ENCODE measurements at places on chromosomes 7 and 10.
A peak's percentile ranks its signal among the peaks of the same experiment; 100 is the strongest.

GRCh38 chr10:86836044-86836443, 79.6 kb downstream of the BMPR1A start:
- DNase-seq = no peak
- no peak overlapping the region for H3K27ac ChIP-seq
- H3K4me3 ChIP-seq = no peak overlapping the region
- H3K27me3 ChIP-seq = no peaks in the 10 kb centered on the region
- peaks cover 7% of the 10 kb centered on the region for H3K36me3 ChIP-seq
- peaks cover 5% of the 10 kb centered on the region for H3K4me1 ChIP-seq

- H3K36me3 ChIP-seq = no peaks in the 10 kb centered on the region
- H3K4me3 ChIP-seq = no peak overlapping the region
- peaks cover 2% of the 10 kb centered on the region for H3K4me1 ChIP-seq
- peaks cover 74% of the 10 kb centered on the region for H3K27me3 ChIP-seq
- H3K27ac ChIP-seq = no peak overlapping the region
Measured at GRCh38 chr10:117541909-117542705, 439 bp upstream of the EMX2 start.

DNA sequence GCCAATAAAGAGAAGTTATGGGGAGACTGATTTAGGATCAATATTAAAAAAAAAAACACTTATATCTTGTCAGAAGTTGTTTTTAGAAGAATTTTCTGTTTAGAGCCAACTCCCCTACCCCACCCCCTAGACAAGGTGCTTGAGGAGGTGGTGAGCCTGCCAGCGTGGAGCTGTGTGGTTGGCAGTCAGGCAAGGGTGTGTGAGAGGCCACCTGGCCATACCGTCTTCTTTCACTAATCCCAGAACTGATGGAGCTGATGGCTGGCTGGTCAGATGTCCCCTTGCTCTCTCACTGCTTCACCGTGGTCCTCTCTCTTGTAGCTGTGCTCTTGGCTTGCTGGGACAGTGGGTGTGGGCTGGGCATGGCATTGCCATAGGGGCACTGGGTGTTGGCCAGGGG, 34.3 kb downstream of the NACAD start:
- H3K4me3 ChIP-seq = no peak overlapping the region
- peak overlapping the region; percentile 64 for H3K27ac ChIP-seq
- no peak for DNase-seq
- H3K4me1 ChIP-seq = peaks cover 22% of the 10 kb centered on the region
- H3K27me3 ChIP-seq = no peaks in the 10 kb centered on the region

GRCh38 chr7:92282930-92283329, 37.2 kb downstream of the ANKIB1 start:
- DNase-seq = no peak
- H3K36me3 ChIP-seq = peaks cover 42% of the 10 kb centered on the region
- no peak overlapping the region for H3K4me3 ChIP-seq
- no peaks in the 10 kb centered on the region for H3K4me1 ChIP-seq
- no peak overlapping the region for H3K27ac ChIP-seq
- no peaks in the 10 kb centered on the region for H3K27me3 ChIP-seq

- H3K27me3 ChIP-seq = peaks cover 7% of the 10 kb centered on the region
- no peak overlapping the region for H3K27ac ChIP-seq
- no peaks in the 10 kb centered on the region for H3K36me3 ChIP-seq
- H3K4me3 ChIP-seq = no peak overlapping the region
Measured at GRCh38 chr10:129945526-129945925, 18.5 kb downstream of the EBF3 start.

- no peak for DNase-seq
- no peaks in the 10 kb centered on the region for H3K27me3 ChIP-seq
- H3K4me3 ChIP-seq = no peak overlapping the region
- no peak overlapping the region for H3K27ac ChIP-seq
- no peaks in the 10 kb centered on the region for H3K4me1 ChIP-seq
Measured at GRCh38 chr7:46033592-46033991, 112.5 kb upstream of the IGFBP3 start.

- H3K4me3 ChIP-seq = no peak overlapping the region
- DNase-seq = no peak
- H3K27ac ChIP-seq = no peak overlapping the region
- no peaks in the 10 kb centered on the region for H3K27me3 ChIP-seq
- H3K4me1 ChIP-seq = no peaks in the 10 kb centered on the region
Measured at GRCh38 chr10:65423043-65423442, 1502.8 kb upstream of the LRRTM3 start.

- DNase-seq = no peak
- H3K36me3 ChIP-seq = no peaks in the 10 kb centered on the region
- no peak overlapping the region for H3K4me3 ChIP-seq
- peaks cover 3% of the 10 kb centered on the region for H3K27me3 ChIP-seq
Measured at GRCh38 chr10:86333826-86334487, 32.6 kb downstream of the GRID1 start.

DNA sequence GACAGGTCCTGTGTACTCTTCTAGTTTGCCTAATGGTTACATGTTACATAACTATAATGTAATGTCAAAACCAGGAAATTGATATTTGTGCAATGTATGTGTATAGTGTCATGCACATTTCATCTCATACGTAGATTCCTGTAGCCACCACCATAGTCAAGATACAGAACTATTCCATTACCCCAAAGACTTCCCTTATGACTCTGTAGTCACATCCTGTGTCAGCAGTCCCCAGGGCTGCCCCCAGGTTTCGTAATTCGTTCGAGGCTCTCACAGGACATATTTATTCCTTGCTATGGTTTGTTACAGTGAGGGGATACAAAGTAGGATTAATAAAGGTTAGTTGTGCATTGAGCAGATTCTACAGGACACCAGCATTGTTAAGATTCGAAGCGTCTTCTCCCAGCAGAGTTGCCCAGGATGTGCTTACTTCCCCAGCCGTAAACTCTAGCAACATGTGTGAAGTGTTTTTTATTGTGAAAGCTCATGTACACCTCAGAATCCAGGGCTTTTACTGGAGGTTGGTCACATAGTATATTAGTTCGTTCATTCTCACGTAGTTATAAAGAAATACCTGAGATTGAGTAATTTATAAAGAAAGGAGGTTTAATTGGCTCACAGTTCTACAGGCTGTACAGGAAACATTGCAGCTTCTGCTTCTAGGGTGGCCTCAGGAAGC, 18.6 kb downstream of the RABGEF1 start:
- peaks cover 26% of the 10 kb centered on the region for H3K36me3 ChIP-seq
- H3K4me1 ChIP-seq = peaks cover 21% of the 10 kb centered on the region
- peak overlapping the region; percentile 73 for H3K27ac ChIP-seq
- no peak overlapping the region for H3K4me3 ChIP-seq

DNA sequence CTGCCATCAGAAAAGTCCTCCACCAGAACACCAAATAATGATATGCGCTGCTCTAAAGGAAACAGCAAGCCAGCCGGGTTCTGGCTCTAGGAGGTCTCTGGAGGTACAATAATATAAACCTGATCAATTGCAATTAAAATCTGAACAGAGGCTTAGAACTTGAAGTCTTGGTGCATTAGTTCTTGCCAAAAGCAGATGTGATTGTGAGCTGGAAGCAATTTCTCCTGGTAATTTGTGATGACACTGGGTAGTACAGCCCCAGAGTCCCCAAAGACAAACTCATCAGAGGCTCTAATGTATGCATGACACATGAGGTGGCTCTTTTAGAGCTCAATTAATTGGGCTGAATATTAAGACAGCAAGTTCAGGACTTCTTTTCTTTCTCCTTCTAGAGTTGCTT, 3.3 kb downstream of the ETV1 start:
- H3K27ac ChIP-seq = no peak overlapping the region
- no peaks in the 10 kb centered on the region for H3K36me3 ChIP-seq
- no peak overlapping the region for H3K4me3 ChIP-seq
- H3K27me3 ChIP-seq = peaks cover 2% of the 10 kb centered on the region
- DNase-seq = no peak
- H3K4me1 ChIP-seq = peaks cover 1% of the 10 kb centered on the region

GRCh38 chr10:84825330-84825729, 496.9 kb downstream of the CCSER2 start:
- no peaks in the 10 kb centered on the region for H3K4me1 ChIP-seq
- no peak overlapping the region for H3K4me3 ChIP-seq
- DNase-seq = no peak
- H3K27ac ChIP-seq = no peak overlapping the region
- H3K27me3 ChIP-seq = no peaks in the 10 kb centered on the region
- no peaks in the 10 kb centered on the region for H3K36me3 ChIP-seq

- no peak overlapping the region for H3K27ac ChIP-seq
- no peak overlapping the region for H3K4me3 ChIP-seq
- no peaks in the 10 kb centered on the region for H3K4me1 ChIP-seq
- DNase-seq = no peak
Measured at GRCh38 chr10:130470973-130471372, 334.8 kb downstream of the GLRX3 start.

GRCh38 chr7:94654783-94655125, 1.2 kb downstream of the SGCE start:
- no peak overlapping the region for H3K27ac ChIP-seq
- no peaks in the 10 kb centered on the region for H3K36me3 ChIP-seq
- H3K4me1 ChIP-seq = peaks cover 18% of the 10 kb centered on the region
- H3K4me3 ChIP-seq = peak overlapping the region; percentile 82
- H3K27me3 ChIP-seq = peaks cover 45% of the 10 kb centered on the region
- DNase-seq = no peak

- peaks cover 89% of the 10 kb centered on the region for H3K36me3 ChIP-seq
- H3K27ac ChIP-seq = no peak overlapping the region
- no peaks in the 10 kb centered on the region for H3K4me1 ChIP-seq
- H3K4me3 ChIP-seq = no peak overlapping the region
- no peak for DNase-seq
- no peaks in the 10 kb centered on the region for H3K27me3 ChIP-seq
Measured at GRCh38 chr10:3148041-3148440, 24.5 kb downstream of the PITRM1 start.

GRCh38 chr10:73469579-73469978, 26.2 kb downstream of the PPP3CB start:
- H3K4me3 ChIP-seq = no peak overlapping the region
- no peaks in the 10 kb centered on the region for H3K27me3 ChIP-seq
- peaks cover 23% of the 10 kb centered on the region for H3K4me1 ChIP-seq

- H3K27me3 ChIP-seq = no peaks in the 10 kb centered on the region
- H3K4me1 ChIP-seq = peaks cover 14% of the 10 kb centered on the region
- no peak for DNase-seq
- no peak overlapping the region for H3K27ac ChIP-seq
Measured at GRCh38 chr10:59997827-59998525, 91.6 kb upstream of the CCDC6 start.

GRCh38 chr10:132223156-132223590, 36.4 kb downstream of the DPYSL4 start:
- H3K27me3 ChIP-seq = no peaks in the 10 kb centered on the region
- H3K27ac ChIP-seq = no peak overlapping the region
- H3K4me3 ChIP-seq = no peak overlapping the region
- H3K4me1 ChIP-seq = no peaks in the 10 kb centered on the region
- peak; percentile 58 for DNase-seq
- no peaks in the 10 kb centered on the region for H3K36me3 ChIP-seq

DNA sequence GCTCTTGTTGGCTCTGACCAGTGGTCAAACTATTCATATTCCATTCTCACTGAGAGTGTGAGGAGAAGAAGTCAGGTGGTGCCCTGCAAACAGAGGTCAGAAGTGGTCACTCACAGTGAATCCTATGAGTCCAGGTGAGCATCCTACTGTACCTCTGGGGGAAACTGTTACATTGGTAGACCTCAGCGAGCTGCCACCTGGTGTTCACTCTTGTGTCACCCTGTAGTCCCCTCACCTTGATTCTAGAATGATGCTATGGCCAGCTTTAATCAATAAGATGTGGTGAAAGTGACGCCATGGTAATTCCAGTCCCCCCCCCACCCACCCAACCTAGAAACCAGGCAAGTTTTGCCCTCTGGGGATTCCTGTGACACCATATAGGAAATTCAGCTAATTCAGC, 1.2 kb upstream of the AMPH start:
- no peak overlapping the region for H3K27ac ChIP-seq
- no peak overlapping the region for H3K4me3 ChIP-seq
- H3K27me3 ChIP-seq = peaks cover 45% of the 10 kb centered on the region
- no peaks in the 10 kb centered on the region for H3K36me3 ChIP-seq

- no peak for DNase-seq
Measured at GRCh38 chr10:63920926-63921325, 399.7 kb downstream of the REEP3 start.

GRCh38 chr10:118735294-118735693, 19.5 kb downstream of the CACUL1 start:
- H3K4me3 ChIP-seq = no peak overlapping the region
- H3K36me3 ChIP-seq = no peaks in the 10 kb centered on the region
- DNase-seq = no peak
- peaks cover 42% of the 10 kb centered on the region for H3K27me3 ChIP-seq
- H3K27ac ChIP-seq = no peak overlapping the region
- peaks cover 38% of the 10 kb centered on the region for H3K4me1 ChIP-seq

GRCh38 chr7:39888171-39888853, 61.7 kb upstream of the CDK13 start:
- DNase-seq = no peak
- no peak overlapping the region for H3K27ac ChIP-seq
- peaks cover 10% of the 10 kb centered on the region for H3K27me3 ChIP-seq
- no peaks in the 10 kb centered on the region for H3K36me3 ChIP-seq
- H3K4me3 ChIP-seq = no peak overlapping the region

GRCh38 chr7:117750612-117751563, 122.4 kb downstream of the CTTNBP2 start:
- H3K4me1 ChIP-seq = no peaks in the 10 kb centered on the region
- H3K27me3 ChIP-seq = no peaks in the 10 kb centered on the region
- no peak overlapping the region for H3K27ac ChIP-seq
- H3K36me3 ChIP-seq = no peaks in the 10 kb centered on the region
- no peak for DNase-seq

GRCh38 chr10:102408728-102409603, 9.6 kb downstream of the PSD start:
- H3K4me1 ChIP-seq = peaks cover 32% of the 10 kb centered on the region
- H3K27me3 ChIP-seq = peaks cover 24% of the 10 kb centered on the region
- H3K36me3 ChIP-seq = peaks cover 7% of the 10 kb centered on the region
- H3K27ac ChIP-seq = peak overlapping the region; percentile 74
- peak; percentile 46 for DNase-seq
